ENCODE measurements at places on chromosomes 5 and 9.
A peak's percentile ranks its signal among the peaks of the same experiment; 100 is the strongest.

GRCh38 chr5:82603033-82603987 lies 325.2 kb upstream of the RPS23 start:
- DNase-seq: no peak

DNA sequence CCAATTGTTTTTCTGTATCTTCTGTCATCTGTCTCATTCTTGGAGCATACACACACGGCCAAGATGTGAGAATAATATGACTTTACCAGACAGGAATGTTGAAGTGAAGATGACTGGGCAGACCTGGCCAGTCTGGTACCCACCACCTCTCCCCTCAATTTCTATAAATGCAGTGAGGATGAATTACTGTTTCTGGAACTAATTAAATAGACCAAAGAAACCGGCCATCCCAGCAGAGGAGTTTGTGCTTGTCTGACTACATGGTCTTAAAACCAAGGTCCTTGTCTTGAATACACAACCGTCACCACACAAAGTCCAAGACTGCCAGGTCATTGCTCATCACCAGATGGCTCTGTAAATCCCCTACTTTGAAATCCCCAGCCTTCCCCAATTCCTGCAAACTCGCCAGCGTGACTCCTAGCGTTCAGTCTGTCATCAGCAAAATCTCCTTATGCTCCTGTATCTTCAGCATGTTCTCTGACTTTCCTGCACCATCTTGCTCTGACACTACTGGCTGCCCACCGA lies 147.2 kb downstream of the PDE4D start:
- DNase-seq: no peak

DNA sequence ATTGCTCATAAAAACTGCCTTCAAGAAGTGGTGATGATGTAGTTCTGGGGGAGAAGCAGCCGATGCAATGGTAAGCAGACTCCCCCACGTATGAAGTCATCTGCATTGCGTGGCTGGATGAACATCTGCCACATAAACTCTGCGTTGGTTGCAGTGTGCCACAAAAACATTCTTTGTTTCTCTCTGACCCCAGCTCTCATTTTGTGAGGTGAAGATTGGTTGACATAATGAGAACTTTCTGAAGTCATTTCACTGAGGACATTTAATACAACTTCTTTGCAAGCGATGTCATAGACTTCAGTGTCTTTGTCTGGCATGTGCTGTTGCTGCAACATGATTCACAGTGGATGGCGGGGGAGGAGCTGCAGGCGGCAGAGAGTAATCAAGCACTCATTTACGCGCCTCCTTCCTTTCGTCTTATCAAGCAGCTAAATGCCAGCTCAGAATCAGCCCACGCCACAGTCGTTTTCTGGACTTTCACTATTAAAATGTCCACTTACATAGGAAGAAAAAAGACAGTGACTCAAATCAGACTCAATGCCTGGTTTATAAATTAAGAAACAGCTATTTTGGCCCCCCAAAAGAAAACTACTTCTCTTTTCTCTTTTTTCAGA lies 91.5 kb upstream of the NFIL3 start:
- no peak for DNase-seq

DNA sequence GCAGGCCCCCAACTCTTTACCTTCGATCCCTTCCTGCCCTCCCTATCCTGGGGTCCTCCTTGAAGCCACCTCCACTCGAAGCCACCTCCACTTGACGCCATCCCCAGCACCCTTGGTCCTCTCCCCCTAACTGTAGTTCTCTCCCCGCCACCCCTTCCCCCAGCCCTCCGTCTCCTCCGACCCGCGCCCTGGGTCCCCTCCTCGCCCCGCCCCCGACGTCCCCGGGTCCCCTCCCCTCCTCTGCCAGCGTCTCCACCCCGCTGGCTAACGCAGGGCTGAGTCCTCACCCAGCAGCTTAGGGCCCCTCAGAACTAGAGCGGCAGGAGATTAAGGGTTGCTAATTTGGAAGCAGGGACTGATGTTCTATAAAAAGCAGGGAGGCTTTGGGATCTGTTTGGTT lies 30.6 kb upstream of the ANKRD33B start:
- no peak for DNase-seq

DNA sequence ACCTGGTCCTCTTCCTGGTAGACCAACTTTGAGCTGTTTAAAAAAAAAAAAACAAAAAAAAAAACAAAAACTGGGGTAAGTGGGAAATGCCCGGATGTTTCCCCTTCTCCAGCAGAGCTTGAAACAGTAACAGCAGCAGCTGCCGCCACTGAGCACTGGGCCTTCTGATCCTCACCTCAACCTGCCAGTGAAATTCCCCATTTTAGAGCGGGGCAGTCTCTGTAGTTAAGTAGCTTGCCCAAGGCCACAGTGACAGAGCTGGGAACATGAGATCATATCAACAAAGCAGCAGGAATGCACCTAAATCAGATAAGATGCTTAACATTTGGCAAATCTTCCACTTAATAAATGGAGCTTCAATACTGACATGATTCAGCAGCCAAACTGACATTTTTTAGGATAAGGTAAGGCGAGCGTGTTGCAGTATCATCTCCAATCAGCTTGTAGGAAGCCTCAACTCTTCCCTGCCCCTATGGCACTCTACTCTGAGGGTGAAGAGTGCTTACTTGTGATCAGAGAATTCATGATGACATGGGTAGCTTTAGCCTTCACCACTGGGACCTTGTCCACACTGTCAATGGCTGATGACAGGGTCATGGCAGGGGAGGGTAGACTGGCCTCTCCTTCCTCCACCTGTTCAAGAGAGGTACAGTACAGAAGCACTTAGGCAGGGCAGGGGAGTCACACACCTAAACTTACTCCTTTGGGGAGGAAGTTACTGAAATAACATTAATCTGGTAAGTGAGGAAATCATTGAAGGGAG lies 9.3 kb downstream of the KIAA1191 start:
- no peak for DNase-seq

GRCh38 chr5:147701468-147701867 lies 81.1 kb downstream of the JAKMIP2 start:
- DNase-seq: no peak

- no peak for DNase-seq
Observed at GRCh38 chr9:133124123-133124906, 3.3 kb upstream of the RALGDS start.

- DNase-seq: no peak
Observed at GRCh38 chr9:99358668-99359067, 136.6 kb downstream of the SEC61B start.

- no peak for DNase-seq
Observed at GRCh38 chr5:58493141-58493540, 1.9 kb downstream of the GAPT start.

DNA sequence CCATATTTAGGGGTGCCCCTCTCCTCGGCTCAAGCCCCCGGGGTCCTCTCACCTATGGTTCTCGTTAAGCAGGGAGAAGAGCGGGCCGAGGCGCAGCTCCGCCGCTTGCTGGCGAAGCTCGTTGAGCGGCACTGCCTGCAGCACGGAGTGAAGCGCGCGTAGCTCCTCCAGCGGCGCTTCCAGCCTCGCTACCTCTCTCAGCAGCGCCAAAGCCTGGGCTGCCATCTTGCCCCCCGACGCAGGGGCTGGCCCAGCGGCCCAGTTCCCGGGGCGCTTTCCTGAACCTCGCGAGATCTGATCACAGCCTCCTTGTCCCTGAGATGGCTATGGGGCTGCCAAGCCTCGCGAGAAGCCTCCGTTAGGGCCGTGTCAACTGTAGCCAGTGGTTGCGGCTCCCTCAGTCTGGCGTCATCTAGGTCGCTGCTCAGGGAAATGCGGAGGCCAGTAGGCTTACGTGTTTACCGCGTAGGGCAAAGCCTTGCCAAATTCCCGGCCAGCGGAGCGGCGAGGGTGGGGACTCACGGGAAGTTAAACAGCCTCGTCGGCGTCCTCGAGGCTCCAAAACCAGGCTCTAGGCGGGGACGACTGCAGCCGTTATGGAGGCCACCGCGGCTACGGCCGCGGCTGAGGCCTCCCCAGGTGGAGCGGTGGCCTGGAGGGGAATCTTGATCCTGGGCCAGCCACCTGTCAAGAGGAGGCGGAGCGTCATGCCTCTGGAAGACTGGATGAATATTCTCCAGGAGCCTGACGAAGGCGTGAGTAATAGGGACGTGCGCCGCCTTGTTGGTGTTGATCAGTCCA lies at the start of gene PSMD5:
Gene PSMD5 (minus strand): TSS at position 238 of the 801 bp plus-strand sequence. CDS start 13 bp downstream, at position 225.
- peak; percentile 88 for DNase-seq

- DNase-seq: no peak
Observed at GRCh38 chr5:169356181-169356580, 55.2 kb upstream of the SLIT3 start.

GRCh38 chr9:93673021-93673838 lies 96.8 kb downstream of the PHF2 start:
- DNase-seq: no peak

DNA sequence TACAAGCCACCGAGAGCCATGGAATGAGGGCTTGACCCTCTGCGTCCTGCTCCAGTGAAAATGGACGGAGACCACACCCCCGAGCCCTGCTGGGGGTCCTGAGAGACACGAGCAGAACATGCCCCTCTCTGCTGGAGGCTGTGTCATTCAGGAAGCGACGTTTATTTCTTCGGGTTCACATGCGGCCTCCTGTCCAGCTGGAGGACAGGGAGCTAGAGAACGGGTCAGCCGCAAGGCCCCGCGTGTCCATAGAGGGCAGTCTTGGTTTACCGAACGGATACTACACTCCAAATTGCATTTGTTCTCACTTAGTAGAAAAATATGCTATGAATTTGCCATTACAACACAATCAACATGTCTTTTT lies 36.1 kb downstream of the MRPL36 start:
- no peak for DNase-seq

GRCh38 chr5:148336704-148337435 lies 1.5 kb downstream of the SPINK9 start:
- DNase-seq: no peak

DNA sequence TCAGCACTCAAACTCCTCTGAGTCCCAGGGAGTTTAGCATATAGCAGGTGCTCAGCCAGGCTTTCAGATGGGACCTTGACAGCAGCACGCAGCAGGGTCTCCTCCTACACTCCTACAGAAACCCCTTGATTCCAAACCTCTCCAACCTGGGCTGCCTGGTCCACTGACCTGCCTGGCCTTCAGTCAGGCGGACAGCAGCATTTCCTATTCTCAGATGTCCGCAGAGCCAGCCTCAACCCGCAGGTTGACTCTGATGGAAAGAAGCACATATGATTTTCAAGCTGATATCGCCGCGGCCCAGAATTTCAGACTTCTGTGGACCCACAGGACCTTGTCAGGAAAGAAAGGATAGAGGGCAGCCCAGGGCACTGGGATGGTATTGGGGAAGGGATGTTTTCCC lies 5.3 kb upstream of the SLC25A48 start:
- no peak for DNase-seq

DNA sequence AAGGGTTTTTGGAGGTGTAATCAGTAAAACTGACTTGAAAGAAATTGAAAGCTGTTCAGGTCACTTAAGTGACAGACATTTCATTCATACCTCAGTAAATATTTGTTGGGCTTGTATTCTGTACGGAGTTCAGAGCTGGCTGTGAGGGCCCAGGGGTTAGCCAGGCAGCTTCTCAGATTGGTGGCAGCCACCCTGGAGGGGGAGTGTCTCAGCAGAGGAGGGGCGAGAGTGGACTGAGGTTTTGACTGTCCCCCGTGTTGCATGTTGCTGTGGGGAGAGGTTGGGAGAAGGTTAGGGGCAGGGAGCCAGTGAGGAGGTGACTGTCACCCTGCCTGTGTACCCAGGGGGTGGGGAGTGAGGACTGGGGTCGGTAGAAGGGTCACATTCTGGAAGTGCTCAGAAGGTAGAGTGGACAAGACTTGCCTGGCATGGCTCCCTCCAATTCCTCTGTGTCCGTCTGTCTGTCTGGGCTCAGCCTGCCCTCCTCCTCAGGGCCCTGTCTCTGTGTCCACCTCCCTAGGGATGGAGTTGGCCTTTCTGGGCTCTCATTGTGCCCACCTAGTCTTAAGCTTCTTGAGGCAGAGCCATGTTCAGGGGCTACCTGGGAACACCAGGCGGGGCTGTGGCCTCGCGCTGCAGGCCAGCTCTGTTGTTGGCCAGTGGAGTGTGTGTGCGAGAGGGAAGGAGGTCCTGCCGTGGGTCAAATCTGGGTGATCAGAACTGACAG lies 4.4 kb downstream of the PHF2 start:
- DNase-seq: no peak

GRCh38 chr5:10581424-10581748 lies 17.5 kb downstream of the ANKRD33B start:
- DNase-seq: no peak

GRCh38 chr9:91953718-91954117 lies 3.7 kb upstream of the ROR2 start:
- DNase-seq: no peak

DNA sequence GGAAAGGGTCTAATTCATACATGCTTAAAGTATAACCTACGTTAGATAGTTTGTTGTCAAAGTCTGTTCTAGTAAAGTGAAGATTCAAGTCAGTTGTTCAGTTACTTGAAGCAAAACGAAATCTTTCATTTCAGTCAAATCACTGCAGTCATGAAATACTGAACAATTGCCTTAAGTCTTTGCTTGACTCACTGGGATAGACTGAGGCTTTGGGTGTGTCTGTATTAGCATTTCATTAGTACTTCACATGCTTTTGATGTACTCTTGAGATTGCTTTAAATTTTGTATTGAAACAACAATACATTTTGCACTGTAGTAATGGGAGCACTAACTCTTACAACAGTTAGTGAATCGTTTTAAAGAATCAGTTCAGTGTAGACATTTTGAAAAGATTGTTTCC lies 4.0 kb upstream of the CMYA5 start:
- DNase-seq: no peak

DNA sequence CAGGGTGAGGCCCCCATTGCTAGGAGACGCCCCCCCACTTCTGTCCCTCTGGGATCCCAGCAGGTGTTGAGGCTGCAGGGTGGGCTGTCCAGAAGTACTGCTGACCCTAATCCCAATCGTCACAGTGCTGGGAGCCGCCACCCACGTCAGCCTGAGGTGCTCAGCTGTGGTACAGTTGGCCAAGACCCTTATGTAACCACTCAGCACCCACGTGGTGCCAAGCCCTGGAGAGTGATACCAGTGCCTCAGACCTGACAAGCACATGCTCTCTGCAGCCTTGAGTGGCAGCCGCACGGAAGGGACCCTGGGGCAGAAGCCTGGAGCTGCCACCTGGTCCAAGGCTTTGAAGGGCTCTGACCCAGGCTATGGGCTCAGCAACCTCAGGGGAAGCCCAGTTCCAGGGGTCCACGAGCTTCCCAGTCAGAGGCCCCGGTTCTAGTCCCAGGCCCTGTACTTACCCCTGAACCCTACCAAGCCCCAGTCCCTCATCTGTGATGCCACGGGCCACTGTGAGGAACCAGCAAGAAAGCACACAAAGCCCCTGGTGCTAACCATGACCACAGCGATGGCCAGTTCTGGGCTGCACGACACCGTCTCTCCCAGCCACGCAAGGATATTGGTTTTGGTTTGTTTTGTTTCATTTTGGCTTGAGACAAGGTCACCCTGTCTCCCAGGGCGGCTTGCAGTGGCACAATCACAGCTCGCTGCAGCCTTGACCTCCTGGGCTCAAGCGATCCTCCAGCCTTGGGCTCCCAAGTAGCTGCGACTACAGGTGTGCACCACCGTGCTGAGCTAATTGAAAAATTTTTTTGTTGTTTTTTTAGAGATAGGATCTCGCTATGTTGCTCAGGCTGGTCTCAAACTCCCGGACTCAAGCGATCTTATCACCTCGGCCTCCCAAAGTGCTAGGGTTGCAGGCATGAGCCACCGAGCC lies 50.7 kb downstream of the DBH start:
- DNase-seq: no peak

Data from activated CD8-positive, alpha-beta memory T cell treated with anti-CD3 and anti-CD28 coated beads for 48 hours (primary cell).